SJSA1 (cell line): ENCODE measurements at places on chromosomes 2 and 18. TPM values are rescaled to one million over a fixed set of nuclear protein-coding genes. Genes with fewer than 3 reads are reported as not detected.
A peak's percentile ranks its signal among the peaks of the same experiment; 100 is the strongest.

Gene RSAD2
- total RNA-seq = not detected in 2 replicates

Gene RMC1
- total RNA-seq = 22.6 and 27.9 TPM in 2 replicates

DNA sequence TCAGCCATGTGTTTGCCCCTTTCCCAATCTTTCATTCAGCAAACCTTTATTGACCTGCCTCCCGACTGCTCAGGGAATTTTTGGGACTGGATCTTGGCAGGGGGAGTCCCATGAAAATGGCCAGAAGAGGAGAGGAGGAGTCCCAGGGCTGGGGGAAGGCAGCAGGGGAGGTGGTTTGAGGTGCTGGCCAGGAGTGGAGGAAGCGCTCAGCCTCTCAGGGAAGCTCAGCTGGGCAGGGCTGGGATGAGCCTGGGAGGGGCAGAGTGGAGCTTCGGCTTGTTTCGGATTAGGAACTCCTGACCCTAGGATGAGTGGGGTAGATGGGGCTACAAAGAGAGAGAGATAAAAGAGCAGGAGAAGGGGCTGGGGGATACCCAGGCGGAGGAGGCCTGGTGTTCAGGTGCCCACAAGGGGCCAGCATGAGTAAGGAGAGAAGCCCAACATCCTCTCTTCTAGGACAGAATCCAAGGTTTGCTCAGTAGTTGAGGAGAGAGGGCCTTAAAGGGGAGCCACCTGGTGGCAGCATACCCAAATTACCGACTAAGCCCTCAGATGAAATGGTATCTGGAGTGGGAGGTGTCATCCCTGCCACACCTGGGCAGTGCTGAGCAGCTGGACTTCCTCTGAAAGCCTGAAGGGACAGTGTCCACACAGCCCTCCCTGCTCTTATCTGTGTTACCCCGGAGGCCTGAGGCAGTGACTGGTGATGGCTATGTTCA, 91.1 kb downstream of the INHBB start:
- DNase-seq = peak; percentile 46

Gene STK36
- 7.9 and 8.5 TPM in 2 replicates for total RNA-seq
